Cortex of kidney (tissue), 1 donor: ENCODE measurements at places on chromosomes 5 and 9.

GRCh38 chr5:124812771-124813358 lies 66.4 kb upstream of the ZNF608 start:
- no peak for DNase-seq

DNA sequence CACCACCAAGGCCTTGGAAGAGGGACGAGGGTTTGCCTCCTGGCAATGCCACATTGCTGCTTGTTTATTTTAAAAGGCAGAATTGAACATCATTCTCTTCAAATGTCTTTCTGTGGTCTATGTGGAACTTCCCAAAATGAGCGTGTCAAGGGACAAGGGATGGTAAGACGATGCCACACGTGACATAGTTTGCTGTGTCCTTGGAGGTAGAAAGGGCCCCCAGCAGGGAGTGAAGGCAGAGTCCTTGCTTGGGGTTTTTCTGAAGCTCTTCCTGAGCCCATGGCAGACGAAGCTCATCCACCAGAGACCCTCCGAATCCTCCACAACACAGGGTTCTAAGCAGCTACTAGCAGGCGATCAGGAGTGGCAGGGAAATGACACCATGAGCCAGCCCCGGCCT lies 28.3 kb downstream of the PRRX2 start:
- no peak for DNase-seq

DNA sequence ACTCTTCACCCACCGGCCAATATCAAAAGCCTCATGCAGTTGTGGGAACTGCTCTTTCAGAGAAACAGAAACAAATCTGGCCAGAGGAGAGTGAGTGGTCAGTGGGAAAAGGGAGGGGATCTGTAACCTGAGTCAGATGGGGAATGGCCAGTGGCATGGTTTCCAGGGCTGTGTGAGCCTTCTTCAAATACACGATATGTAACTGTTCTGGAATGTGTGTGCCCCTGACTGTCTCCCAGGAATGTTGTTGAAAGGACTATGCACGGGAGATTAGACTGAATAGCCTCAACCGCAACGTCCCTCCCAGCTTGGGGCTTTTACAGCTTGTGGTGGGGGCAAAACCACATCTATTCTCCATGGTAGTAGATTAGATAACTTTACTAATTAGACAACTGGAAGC lies 60.8 kb downstream of the SH3TC2 start:
- DNase-seq: no peak

DNA sequence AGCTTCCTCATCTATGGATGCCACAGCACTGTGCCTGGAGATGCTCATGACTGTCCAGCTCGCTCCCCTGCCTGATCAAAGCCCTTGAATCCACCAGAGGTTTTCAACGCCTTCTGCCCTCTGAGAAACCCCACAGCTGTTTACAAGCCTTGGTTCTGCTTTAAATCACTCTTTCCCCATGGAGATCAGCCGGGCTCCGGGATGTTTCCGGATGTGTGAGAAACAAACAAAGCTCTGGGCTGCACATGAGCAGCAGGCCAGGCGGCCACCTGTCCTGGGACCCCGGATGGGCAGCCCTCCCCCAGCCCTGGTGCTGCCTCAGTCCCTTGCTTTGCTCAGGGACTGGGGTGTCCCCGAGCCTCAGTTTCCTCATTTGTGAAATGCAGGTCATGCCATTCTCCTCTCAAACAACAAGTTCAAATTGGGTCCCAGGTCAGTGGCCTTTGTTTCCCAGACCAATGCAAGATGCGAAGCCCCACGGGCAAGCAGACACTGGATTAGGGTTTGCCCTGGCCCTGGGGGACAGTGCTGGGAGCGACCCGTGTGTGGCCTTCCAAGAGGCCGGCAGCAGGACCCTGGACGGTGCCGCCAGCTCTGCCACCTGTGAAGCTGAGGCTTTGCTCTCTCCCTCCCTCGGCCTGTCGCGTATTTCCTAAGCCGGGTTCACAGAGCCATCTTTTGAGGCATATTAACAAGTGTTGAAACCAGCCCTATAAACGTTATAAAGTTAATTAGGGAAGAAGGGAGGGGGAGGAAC lies 42.4 kb upstream of the PHYKPL start:
- no peak for DNase-seq

GRCh38 chr9:96126321-96126881 lies 175.6 kb downstream of the HSD17B3 start:
- DNase-seq: no peak

- no peak for DNase-seq
These were observed 166.9 kb downstream of the OLFM1 start for GRCh38 chr9:135254176-135255032.

- DNase-seq: no peak
These were observed 9.5 kb upstream of the PHF19 start for GRCh38 chr9:120886490-120886967.
